ENCODE measurements at places on chromosomes 7 and 10.

DNA sequence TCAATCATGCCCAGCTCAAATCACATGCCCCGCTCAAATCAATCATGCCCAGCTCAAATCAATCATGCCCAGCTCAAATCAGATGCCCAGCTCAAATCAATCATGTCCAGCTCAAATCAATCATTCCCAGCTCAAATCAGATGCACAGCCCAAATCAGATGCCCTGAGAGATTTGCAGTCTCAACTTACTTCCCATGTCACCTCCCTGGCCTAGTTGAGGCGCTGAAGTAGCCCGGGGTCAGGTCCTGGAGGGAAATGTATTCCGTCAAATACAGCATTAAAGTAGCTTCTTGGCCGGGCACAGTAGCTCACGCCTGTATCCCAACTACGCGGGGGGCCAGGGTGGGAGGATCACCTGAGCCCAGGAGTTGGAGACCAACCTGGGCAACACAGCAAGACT is 15.7 kb upstream of the PRKAR1B start:
- DNase-seq = no peak

DNA sequence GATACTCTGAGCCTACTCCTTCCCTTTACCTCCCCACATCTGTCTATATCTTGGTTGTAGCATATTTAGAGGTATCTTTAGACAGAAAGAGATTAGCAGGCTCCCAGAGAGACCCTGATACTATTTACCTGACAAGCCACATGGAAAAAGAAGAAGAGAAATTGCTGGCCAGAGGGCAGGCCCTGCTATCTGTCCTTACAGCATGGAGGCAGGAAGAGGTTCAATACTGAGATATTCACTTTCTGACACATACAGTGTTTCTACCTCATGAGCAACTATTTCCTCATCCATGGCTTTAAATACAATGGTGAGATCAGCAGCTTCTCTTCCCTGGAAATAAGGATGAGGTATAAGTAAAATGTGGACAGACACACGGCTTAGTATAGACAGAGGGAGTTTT is 33.9 kb upstream of the TSPAN13 start:
- DNase-seq = no peak

GRCh38 chr7:1890289-1891235 is 220.5 kb downstream of the ELFN1 start:
- DNase-seq = no peak

DNA sequence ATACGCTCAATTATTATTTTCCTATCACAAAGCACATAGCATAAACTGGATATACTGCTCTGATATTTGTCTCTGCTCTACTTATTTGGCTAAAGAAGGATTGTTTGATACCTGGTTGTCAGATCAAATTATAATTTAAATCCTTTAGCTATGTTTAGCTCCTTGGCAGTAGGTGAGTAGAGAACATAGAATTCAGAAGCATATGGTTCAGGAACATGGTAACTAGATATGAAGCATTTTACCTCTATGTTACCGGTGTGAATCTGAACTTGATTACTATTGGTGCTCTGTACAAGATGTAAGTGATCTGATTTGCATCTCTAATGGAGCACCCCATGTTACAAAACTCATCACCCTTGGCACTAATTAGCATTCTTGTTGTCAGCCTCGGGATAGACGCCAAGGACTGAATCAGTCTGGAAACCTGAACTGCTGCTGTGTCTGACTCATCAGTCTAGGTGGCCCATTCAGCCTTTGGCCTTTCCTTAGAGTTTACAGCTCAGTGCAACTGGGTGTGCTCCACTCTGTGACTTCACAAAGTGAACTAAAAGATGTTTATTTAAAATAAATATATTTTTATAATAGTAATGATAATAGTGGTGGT is 12.3 kb upstream of the MYPN start:
- DNase-seq = no peak

DNA sequence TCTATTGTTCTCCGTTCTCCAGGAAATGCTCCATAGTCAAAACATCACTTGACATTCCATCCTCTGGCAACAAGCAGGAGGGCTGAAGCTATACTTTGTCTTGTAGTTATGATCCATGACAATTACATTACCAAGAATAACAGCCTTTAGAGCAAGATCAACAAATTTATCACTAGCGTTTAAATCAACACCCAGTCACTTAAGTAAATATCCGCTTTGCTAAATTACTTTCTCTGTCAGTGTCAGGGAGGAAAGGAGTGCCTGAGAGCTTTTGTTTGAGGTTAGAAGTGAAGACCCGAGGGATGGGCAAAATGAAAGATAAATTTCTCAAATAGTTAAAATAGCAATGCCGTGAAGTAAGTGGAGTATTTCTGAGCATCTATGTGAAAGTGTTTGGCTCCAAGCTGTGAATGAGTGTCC is 236.1 kb upstream of the BMPER start:
- DNase-seq = no peak

DNA sequence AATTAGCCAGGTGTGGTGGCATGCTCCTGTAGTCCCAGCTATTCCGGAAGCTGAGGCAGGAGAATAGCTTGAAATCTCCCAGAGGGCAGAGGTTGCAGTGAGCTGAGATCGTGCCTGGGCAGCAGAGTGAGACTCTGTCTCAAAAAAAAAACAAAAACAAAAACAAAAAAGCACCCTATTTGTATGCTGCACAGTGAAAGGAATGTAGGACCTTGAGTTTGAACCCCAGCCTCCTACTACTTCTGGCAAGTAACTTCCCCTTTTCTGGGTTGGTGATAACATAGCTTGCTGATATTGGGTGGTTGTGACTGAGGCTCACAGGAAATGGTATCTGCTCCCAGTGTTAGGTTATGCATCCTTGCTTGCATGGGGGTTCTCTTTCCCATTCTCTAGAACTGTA is 205.3 kb downstream of the BUB3 start:
- no peak for DNase-seq

- DNase-seq = no peak
Measured at GRCh38 chr7:111168182-111168581, 77.3 kb downstream of the LRRN3 start.

DNA sequence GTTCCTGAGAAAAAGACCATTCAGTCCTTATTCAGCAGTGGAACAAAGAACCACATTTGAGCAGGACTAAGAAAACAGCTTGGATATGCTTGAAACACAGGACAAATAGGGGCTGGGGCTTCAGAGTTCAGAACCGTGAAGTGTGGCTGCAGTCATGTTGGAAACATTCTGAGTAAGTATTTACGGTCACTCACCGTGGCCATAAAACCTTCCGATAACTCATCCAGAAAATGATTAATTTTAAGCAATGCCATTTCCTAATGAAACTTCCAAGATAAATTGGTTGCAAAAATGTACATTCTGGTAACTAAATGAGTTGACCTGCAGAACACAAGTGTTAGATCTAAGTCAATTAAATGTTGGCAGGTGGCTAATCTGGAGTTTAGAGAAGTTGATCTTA is 279.2 kb downstream of the CXCL12 start:
- no peak for DNase-seq

DNA sequence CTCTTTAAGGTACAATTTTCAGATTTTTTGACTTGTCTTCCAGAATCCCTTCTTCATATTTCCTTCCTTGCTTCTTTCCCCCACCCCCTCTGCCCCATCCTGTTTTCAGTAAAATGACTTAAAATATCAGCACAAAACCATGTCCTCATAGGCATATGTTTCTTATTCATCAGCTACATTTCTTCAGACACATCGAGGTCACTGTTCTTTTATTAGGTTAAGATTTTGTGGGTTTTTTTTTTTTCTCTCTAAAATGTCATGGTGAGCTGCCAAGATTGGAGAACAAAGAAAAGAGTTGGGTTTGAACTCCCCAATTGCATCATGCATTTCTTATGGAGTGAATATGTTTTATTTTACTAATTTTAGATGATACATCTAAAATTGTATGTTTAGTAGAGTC is 35.8 kb downstream of the LAMB4 start:
- no peak for DNase-seq

GRCh38 chr10:1278306-1278705 is 222.1 kb downstream of the WDR37 start:
- no peak for DNase-seq

GRCh38 chr7:20216406-20217036 is 663 bp downstream of the MACC1 start:
- no peak for DNase-seq

DNA sequence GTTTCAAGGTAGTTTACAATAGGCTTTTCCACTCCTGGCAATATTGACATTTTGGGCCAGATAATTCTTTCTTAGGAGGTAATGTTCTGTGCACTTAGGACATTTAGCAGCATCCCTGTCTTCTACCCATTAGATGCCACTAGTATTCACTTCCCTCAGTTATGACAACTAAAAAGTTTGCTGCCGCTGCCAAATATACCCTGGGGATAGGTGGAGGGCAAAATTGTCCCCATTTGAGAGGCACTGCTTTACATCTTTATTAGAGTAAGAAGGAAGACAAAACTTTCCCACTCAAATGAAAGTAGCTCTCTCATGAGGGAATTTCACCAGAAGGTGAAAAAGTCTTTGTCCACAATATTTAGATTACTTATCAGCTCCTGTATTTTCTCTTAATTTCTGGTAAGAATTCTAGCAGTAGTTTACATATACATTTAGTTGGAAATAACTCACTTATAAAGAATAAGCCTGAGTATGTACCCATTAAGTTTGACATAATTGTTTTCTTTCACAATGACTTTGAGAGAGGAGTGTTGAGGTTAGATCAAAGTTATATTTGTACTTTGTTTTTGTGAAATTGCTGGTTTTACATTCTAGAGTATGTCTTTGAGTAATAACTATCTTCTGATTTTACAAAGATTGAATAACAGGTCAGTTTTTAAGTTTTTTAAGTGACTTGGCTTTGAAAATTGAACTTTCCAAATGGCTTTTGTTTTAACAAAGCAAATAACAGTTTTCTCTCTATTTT is 46.0 kb downstream of the HELLS start:
- DNase-seq = no peak

DNA sequence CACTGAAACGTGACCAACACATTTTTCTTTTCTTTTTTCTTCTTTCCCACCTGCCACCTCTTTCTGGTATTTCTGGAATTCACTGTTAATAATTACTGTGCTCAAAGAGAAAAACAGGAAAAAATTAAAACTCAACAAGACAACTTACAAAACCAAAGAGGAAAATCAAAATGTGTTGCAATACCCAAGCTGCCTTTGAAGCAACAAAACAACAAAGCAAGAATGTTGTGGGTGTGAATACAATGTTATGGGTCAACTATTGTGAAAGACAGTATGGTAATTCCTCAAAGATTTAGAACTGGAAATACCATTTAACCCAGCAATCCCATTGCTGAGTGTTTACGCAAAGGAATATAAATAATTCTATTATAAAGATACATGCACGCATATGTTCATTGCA is 415.1 kb downstream of the GFRA1 start:
- DNase-seq = no peak

DNA sequence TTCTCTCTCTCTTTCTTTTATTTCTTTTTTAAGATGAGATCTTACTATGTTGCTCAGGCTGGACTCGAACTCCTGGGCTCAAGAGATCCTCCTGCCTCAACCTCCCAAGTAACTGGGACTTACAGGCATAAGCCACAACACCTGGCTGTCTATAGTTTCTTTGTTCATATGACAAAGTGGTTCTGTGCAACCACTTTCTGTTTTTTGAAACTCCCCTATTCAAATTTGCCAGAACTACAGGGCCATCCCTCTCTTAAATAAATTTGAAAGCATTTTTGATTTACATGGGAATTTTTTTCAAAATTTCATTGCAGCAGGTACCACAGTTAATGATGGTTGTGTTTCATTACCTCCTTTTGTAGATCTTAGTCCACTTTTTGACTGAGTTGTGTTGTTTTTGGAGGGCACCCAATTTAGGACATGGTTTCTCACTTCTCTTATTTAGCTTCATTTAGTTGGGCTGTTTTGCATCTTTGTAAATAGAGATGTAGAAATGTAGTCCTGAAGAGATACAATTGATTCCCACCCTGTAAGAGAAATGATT is 119.2 kb downstream of the LRRC4 start:
- DNase-seq = no peak

GRCh38 chr7:2969398-2970306 is 74.0 kb downstream of the CARD11 start:
- no peak for DNase-seq

DNA sequence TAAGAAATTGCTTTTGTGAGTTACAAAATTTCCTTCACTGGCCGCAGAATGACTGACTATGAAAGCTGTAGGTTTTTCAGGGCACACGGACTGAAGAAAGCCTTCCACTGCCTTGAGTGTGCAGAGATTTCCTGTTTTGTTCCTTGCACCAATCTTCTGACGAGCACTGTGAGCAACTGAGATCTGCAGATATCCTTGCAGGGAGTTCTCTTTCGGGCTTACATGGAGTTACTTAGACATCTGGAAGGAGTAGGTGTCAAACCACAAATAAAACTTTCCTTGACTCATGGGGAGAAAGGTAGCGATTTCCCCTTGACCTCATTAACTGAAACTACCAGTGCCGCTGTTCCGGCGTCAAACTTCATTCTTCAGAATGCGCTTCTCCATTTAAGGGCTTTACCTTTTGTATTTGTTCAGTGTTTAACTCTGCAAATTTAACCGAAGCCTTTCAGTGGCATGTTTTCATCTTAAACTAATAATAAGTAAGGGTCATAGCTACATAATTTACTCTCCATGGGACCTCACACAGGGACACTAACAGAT is 1175.3 kb downstream of the GATA3 start:
- no peak for DNase-seq

DNA sequence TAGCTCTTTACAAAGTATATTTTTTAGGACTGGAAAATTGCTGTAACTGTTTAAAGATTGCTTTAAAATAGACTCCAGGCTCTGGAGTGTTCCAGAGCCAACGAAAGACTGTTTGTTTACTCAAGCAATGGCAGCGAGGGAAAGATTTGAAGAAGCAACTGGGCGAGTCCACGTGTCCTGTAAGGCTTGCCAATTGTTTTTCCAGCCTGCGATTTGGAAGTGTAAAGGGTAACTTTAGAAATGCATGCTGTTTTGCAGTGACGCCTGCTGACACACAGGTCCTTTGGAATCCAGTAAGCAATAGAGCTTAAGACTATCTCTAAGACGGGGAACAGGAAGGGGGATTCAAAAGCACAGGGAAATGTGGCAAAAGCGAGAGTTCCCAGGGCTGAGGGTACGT is 55.8 kb downstream of the TACC2 start:
- no peak for DNase-seq

- DNase-seq = peak; percentile 18
Measured at GRCh38 chr7:66099551-66100407, 14.9 kb upstream of the CRCP start.

- no peak for DNase-seq
Measured at GRCh38 chr7:30148426-30148825, 13.6 kb downstream of the MTURN start.

- DNase-seq = no peak
Measured at GRCh38 chr10:69333205-69333604, 54.9 kb downstream of the HK1 start.

All from stimulated activated CD4-positive, alpha-beta T cell treated with anti-CD3 and anti-CD28 coated beads, TNF-alpha, amount 100 ng/mL, for 24 hours (primary cell).